ENCODE measurements at places on chromosomes 5 and 9. TPM values are rescaled to one million over a fixed set of nuclear protein-coding genes. Genes with fewer than 3 reads are reported as not detected.

The NIM1K gene
- total RNA-seq: 2.3 TPM

- DNase-seq: no peak
These were observed 3.3 kb upstream of the HAPLN1 start for GRCh38 chr5:83724001-83724400.

The ENTPD2 gene
- total RNA-seq: 0.42 TPM

DNA sequence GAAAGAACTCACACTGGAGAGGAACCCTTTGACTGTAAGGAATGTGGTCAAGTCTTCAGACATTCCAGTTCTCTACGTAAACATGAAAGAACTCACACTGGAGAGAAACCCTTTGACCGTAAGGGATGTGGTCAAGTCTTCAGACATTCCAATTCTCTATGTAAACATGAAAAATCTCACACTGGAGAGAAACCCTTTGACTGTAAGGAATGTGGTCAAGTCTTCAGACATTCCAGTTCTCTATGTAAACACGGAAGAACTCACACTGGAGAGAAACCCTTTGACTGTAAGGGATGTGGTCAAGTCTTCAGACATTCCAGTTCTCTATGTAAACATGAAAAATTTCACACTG lies 32.6 kb downstream of the MAPK9 start:
- no peak for DNase-seq

GRCh38 chr5:159504106-159504856 lies 174.0 kb upstream of the IL12B start:
- DNase-seq: no peak

DNA sequence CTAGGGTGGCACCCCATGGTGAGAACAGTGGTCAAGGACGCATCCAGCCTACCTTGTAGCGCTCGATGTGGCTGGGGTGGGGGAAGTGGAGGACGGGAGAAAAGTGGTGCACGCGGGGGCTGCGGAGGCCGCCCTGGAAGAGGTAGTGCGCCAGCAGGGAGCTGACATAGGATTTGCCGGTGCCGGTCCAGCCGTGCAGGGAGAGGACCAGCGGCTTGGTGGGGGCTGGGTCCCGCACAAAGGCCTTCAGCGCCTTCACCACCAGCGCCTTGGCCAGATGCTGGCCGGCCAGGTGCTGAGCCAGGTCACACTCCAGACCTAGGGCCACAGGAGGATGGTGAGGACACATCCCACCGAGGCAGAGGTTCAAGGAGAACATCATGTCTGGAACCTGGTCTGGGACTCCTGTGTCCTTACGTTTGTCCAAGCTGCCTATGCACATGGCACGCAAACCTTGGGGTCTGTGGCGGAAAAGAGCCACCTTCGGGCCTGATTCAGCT lies 797 bp downstream of the TOR2A start:
- DNase-seq: no peak

DNA sequence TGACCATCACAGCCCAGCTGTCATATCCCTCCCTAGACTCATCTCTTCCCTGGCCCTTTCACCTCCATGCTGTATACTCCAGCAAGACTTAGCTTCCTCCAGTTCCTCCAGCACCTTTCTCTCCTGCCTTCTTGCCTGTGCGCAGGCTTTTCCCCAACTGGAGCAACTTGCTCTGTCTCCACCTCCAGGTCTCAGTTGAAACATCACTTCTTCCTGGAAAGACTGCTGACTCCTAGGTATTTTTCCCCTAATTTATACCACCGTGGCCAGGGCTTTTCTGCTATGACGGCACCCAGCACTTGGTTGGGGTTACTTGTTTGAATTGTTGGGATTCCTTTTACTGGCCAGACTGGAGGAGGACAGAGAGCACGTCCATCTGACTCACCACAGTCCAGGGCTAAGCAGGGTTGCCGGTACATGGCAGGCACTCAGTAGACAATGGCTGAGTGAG lies 67.5 kb downstream of the KCNIP1 start:
- DNase-seq: no peak

GRCh38 chr5:87946271-87946670 lies 322.4 kb downstream of the TMEM161B start:
- DNase-seq: no peak

The FOXD4L6 gene
- total RNA-seq: not detected

DNA sequence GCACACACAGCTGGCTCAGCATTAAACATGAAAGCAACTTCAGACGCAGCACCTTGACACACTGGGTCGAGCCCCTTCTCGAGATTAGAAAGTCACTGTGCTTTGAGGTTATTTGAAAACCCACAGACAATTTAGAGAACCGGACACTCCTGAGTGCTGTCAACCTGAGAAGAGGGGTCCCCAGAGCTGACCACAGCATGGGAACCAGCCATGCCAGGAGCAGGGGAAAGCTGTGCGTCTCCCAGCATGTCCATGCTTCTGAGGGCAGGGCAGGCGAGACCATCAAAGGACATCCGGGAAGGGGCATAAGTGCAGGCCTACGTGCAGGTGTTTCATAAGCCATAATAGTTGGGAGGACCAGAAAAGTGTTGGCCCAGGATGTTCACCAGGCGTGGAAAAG lies 20.5 kb downstream of the SLC6A3 start:
- no peak for DNase-seq

The CDKN2B-AS1 gene
- total RNA-seq: 0.83 TPM

The PCDHA8 gene
- total RNA-seq: not detected

GRCh38 chr5:169652057-169652456 lies 15.0 kb downstream of the DOCK2 start:
- DNase-seq: no peak

- DNase-seq: no peak
These were observed 1.6 kb downstream of the C9orf152 start for GRCh38 chr9:110206389-110206788.

DNA sequence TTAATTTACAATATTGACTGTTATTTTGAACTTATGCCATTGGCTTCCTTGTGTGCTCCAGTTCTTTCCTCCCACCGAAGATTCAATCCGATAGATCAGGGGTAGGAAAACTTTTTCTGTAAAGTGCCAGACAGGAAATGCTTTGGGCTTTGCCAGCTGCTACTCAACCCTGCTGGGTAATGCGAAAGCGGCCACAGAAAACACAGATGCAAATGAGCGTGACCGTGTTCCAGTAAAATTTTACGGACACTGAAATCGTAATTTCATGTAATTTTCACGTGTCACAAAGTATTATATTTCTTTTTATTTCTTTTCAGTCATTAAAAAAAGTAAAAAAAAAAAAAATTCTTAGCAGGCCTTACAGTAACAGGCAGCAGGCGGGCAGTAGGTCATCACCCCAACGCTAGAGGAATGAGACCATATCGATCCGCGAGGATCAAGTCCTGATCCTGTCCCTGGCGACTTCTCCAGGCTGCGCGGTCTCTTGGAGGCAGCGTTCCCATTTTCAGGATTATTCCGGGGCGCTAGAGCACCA lies 599 bp downstream of the NMRK1 start:
- DNase-seq: no peak

DNA sequence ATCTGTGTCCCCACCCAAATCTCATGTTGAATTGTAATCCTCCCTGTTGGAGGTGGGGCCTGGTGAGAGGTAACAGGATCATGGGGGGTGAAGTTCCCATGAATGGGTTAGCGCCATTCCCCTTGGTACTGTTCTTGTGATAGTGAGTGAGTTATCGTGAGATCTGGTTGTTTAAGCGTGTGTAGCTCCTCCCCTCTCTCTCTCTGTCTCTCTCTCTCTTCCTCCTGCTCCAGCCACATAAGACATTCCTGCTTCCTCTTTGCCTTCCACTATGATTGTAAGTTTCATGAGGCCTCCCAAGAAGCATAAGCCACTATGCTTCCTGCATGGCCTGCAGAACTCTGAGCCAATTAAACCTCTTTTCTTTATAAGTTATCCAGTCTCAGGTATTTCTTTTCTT lies 28.8 kb downstream of the C5orf15 start:
- DNase-seq: no peak

DNA sequence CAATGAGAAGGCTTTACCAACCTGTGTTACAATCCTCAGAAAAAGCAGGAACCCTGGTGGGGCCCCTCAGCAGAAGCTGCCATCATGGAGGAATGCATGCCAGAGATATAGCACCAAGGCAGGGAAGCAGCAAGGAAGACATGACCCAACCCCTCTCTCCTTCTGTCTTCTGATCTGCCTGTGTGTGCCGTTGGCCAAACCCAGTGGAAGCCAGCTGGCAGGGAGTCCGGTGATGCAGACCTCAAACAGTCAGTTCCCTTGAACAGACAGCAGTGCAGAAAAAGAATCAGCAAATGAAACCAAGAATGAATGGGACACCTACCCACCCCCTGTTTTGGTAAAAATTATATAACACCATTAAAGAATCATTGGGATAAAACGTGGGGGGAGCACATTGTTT lies 234.2 kb downstream of the ZNF608 start:
- no peak for DNase-seq

The SPINK4 gene
- total RNA-seq: not detected

The PRLR gene
- 0.66 TPM for total RNA-seq

The IL33 gene
- 127 TPM for total RNA-seq

DNA sequence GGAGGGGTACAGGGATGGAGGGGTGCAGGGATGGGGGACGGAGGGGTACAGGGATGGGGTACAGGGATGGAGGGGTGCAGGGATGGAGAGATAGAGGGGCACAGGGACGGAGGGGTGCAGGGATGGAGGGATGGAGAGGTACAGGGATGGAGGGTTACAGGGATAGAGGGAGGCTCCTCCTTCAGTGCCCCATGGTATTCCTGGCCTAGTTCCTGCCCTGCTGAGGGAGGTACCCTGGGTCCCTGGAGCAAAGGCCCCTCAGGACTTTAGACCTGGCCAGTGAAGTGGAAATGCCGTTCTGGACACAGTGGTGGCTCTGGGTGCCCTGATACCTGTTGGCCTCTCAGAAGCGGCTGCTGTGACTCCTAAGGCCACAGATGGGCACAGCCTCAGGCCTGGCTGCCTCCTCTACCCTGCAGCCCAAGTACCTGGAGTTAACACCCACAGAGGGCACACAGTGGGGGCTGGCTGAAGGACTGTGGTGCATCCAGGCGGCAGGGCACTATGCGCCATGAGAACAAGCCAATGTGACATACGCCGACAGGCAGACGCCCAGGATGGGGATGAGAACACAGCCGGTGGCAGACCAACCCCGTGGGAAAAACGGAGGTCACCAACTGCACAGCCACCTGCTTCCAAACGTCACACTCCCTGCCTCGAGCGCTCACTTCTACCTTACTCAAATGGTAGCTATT lies 8.4 kb downstream of the PTGES2 start:
- no peak for DNase-seq

GRCh38 chr5:135715267-135716055 lies 119.0 kb upstream of the SLC25A48 start:
- no peak for DNase-seq

- DNase-seq: peak; percentile 57
These were observed 153.5 kb downstream of the CDH6 start for GRCh38 chr5:31346896-31347551.

The SPINK6 gene
- not detected for total RNA-seq

DNA sequence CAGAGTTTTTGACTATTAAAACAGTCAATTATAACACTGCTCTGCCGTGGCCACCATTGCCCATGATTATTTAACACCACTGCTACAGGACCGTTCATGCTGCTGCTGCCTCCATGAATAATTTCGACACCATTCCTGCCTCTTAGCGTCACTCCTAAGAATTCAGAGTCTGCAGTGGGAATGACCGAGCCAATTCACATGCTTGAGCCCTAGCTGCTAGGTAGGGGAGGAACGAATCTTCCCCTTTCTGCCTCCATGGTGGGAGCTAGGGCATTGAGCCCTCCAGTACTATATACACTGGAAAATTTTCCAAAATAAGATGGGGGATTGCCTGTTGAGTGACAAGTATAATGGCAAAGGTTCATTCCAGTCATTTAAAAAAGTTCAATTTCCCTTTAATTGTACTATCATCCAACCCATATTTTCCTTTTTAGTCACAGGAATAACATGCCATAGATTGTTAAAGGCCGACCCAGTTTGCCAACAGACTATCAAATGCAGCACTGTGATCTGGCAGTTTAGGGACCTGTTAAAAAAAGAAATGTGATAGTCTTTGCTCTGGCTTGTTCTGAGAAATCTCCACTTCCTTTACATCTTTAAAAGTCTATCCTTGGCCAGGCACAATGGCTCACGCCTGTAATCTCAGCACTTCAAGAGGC lies 13.5 kb upstream of the B4GALT1 start:
- DNase-seq: no peak

The CD72 gene
- total RNA-seq: not detected

The CLIC3 gene
- total RNA-seq: 1.4 TPM

The ELOVL7 gene
- 1.2 TPM for total RNA-seq

GRCh38 chr5:111068213-111068612 lies 3.3 kb upstream of the TSLP start:
- no peak for DNase-seq

- no peak for DNase-seq
These were observed 65.9 kb upstream of the PLPP1 start for GRCh38 chr5:55600497-55601203.

DNA sequence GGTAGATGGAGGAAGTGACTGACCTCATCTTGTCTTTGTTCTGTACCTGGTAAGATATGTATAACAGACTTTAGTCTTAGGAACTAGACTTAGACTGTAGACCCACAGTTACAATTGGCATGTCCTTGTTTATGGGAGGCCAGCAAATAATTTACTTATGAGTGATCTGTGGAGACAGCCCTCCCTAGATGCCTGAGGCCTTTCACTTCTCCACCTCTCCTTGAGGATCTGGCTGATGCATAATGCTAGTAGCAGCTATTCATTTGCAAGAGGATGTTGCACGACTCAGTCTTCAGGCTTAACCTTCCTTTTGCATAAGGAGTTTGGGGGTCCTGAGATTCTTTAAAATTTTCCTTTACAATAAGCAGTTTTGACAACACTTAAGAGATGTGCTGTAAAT lies 100.7 kb downstream of the YTHDC2 start:
- no peak for DNase-seq

DNA sequence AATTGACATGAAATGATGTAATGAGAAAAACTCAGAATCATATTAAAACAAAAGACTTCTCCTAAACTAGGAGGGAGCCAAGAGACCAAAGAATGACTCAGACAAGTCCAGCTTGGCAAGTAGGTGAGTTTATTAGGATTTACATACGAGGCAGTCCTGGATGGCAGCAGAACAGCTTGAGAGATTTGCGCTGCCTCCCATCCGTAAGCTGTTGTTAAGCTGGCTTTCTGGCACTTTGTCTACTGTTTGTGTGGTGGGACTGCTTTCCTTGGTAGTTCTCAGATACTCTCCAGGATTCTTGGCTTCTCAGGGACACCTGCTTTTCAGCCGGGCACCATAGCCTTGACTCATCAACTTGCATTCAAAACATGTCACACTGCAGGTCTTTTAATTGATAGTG lies 57.6 kb downstream of the COX7C start:
- no peak for DNase-seq

DNA sequence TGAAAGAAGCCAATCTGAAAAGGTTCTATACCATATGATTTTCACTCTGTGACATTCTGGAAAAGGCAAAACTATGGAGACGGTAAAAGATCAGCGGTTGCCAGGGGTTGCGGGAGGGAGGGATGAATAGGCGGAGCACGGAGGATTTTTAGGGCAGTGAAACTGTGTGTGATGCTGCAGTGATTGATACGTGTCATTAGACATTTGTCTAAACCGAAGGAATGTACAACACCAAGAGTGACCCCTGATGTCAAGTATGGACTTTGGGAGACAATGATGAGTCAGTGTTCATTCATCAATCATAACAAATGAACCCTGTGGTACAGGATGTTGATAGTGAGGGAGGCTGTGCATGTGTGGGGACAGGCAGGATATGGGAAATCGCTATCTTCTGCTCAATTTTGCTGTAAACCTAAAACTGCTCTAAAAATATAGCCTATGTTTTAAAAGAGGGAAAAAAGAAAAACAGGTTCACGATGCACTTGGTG lies 34.4 kb downstream of the ERGIC1 start:
- no peak for DNase-seq

GRCh38 chr9:4804531-4805016 lies 11.8 kb downstream of the RCL1 start:
- no peak for DNase-seq
